Peyer's patch (tissue), 4 donors: ENCODE measurements at places on chromosomes 4 and X. TPM values are rescaled to one million over a fixed set of nuclear protein-coding genes. Genes with fewer than 3 reads are reported as not detected.

SYNPO2 gene
- total RNA-seq: 32.0 TPM

HAND2 gene
- not detected for total RNA-seq

PGAM4 gene
- total RNA-seq: not detected

ARHGAP6 gene
- total RNA-seq: 2.1 TPM

ITGB1BP2 gene
- total RNA-seq: 3.4 TPM

DNA sequence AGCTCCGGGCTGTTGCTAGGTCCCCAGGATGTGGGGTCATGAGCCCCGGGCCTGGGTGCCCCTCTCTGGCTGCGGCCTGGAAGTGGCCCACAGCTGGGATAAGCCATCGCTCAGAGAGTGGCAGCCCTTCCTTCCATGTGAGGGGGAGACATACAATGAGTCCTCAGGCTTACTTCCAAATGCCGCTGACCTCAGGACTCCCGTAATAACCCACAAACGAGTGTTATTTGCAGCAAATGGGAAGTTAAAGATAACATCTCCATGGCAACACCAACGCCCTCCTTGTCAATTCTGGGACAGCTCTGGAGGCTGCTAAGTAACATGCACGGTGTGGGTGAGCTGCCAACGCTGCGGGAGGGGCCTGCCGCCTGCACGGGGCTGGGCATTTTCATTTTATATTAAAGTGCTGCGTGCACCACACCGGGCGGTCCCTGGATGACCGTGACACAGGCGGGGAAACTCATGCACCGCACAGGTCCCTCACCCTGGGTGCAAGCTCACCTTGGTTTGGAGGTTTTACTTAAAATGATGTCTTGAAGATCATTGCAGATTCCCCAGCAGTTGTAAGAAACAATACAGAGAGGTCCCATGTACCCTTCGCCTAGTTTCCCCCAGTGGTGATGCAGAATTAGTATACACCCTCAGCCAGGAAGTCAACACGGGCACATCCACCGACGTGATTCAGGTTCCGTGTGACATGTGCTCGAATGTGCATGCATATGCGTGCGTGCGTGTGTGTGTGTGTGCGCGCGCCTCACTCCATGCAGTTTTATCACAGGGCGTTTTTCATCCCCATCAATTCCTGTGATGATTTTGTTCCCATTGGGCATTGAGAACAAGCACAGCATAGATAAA, 79.4 kb downstream of the ABLIM2 start:
- no peak for DNase-seq

GRCh38 chrX:134990801-134991481, at the start of gene SMIM10:
Gene SMIM10 (plus strand): TSS chrX:134990991. CDS start chrX:134991096, 105 bp downstream.
- peak; percentile 69 for DNase-seq

IL2 gene
- not detected for total RNA-seq

IL2RG gene
- 18.2 TPM for total RNA-seq

DNA sequence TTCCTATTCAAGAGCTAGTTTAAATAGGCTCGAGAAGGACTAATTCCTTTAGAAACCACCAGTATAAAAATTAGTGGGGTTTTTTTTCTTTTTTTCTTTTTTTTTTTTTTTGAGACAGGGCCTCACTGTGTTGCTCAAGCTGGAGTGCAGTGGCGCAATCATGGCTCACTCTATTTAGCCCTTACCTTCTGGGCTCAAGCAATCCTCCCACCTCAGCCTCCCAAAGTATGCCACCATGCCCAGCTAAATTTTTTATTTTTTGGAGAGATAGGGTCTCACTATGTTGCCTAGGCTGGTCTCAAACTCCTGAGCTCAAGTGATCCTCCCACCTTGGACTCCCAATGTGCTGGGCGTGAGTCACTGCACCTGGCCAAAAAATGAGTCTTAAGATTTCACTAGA, 52.8 kb downstream of the APOO start:
- no peak for DNase-seq

GRCh38 chrX:105488716-105489115, 268.2 kb upstream of the TEX13A start:
- no peak for DNase-seq

- no peak for DNase-seq
These were observed 17.1 kb upstream of the BEX4 start for GRCh38 chrX:103197721-103198306.

GRCh38 chr4:57184378-57185029, 74.3 kb upstream of the IGFBP7 start:
- no peak for DNase-seq

- DNase-seq: no peak
These were observed 158.0 kb downstream of the ARAP2 start for GRCh38 chr4:36086261-36086786.

DNA sequence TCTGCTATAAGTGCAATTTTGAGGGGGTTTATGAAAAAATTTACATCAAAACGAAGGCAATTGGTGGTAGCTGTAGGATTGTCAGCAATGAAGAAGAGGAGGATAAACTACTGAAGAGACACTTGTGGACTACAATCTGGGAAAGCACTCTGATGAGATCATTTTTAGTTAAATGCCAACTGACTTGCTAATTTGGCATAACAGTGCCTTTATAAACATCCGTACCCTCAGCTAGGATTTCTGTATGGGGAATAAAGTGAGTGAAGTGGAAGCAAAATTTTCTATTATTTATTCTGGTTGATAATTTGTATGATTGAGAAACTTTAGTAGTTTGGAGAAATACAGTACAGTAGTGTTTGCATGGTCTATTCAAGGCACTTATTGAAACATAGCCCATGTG, 11.2 kb upstream of the GNRHR start:
- DNase-seq: no peak

GRCh38 chr4:134365852-134366251, 164.3 kb upstream of the PABPC4L start:
- no peak for DNase-seq

- DNase-seq: no peak
These were observed 51.4 kb upstream of the LSM6 start for GRCh38 chr4:146124023-146124680.

DNA sequence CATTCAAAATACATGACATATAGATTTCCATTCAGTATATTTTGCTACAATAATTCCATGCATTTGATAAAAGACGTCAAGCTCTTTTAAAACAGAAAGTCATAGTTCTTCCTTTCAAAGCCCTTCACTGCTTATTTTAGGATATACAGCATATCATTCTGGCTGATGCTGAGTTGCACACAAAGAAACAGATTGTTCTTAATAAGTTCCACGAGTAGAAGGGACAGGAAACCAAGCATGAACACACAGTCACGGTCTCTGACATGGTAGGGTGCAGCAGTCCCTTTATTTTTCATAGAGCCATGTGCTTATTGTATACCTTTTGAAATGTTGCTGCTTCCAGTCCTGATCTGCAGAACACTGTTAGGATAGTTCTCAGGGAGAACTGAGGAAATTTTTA, 85.4 kb downstream of the MAGEB10 start:
- DNase-seq: no peak

DNA sequence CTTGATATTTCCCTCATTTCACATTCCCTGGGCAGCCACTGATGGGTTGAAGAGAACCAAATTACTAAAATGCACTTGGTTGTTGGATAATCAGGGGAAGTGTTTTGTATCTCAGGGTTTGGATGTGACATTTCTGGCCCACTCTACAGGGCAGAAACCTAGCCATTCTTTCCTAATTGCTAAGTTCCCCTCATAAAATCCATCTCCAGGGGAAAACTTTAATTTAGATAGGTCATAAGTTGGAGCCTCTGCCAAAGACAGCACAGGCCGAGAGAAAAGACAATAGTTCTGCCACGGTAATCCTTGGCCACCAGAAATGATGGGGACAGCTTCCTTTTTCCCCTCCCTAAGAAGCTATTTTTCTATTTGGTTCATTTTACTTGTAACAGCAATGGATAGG, 192.7 kb upstream of the C1QTNF7 start:
- no peak for DNase-seq

- DNase-seq: no peak
These were observed 146.8 kb downstream of the PTTG2 start for GRCh38 chr4:38106886-38107514.

- no peak for DNase-seq
These were observed 204.7 kb upstream of the JADE1 start for GRCh38 chr4:128604840-128605239.

DNA sequence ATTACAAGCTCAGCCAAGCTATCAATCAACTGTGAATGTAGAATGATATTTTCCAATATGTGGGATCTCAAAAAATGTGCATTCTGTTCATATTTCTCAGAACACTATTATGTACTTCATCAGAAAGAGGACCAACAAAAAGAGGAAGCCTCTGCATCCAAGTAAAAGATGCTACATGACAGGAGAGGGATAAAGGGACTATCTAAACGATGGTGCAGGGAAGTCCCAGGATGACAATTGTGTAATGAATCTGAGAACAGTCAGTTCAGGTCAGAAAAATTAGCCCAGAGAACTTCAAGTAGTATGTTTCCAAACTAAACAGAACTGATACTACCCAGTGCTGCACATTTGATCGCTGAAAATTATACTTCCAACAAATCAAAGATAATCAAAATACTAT, 127.0 kb downstream of the ZNF330 start:
- DNase-seq: no peak

GRCh38 chr4:138897811-138898226, 117.8 kb upstream of the NOCT start:
- DNase-seq: no peak

GRCh38 chr4:145307120-145307519, 126.7 kb upstream of the OTUD4 start:
- DNase-seq: no peak

DNA sequence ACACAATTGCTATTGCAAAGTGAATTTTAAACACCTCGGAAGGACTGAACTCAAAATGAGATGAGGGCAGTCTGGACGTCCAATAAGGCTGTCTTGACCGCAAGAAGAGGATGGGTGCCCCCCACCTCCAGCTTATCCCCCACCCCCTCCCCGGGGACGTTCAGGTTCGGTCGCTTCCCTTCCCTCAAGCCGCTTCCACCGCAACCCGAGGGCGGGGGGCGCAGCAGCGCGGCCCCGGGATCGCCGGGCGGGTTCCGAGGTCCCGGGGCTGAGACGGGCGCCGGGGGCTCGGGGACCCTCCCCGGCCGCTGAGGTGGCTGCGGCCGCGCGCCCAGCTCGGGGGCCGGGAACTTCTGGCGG, 480 bp downstream of the USP46 start:
- no peak for DNase-seq

CSAG1 gene
- total RNA-seq: not detected

- no peak for DNase-seq
These were observed 134.1 kb downstream of the SLC4A4 start for GRCh38 chr4:71472946-71473345.

MRPL1 gene
- 12.8 TPM for total RNA-seq

DUSP9 gene
- not detected for total RNA-seq

- DNase-seq: no peak
These were observed 607 bp upstream of the DKC1 start for GRCh38 chrX:154761977-154762536.

CT45A1 gene
- total RNA-seq: not detected

GRCh38 chrX:130402208-130402684, 459 bp downstream of the RBMX2 start:
- no peak for DNase-seq

DNA sequence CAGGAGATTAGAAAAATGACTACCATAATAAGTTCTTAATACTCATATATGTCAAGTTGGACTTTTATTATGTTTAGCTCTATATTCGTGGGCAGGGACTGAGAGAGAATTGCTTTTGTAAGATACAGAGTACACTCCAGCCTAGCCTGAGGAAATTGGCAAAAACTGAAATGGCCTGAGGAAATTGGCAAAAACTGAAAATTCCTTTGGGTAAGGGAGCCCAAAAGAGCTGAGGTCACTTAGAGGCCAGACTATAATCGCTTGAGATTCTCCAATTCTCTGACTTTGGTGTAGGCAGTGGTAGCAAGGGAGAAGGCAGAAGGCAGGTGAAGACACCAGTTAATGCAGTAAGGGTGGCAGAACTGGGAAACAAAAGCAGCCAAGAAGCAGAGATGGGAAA, 124.5 kb upstream of the HCCS start:
- DNase-seq: no peak

DNA sequence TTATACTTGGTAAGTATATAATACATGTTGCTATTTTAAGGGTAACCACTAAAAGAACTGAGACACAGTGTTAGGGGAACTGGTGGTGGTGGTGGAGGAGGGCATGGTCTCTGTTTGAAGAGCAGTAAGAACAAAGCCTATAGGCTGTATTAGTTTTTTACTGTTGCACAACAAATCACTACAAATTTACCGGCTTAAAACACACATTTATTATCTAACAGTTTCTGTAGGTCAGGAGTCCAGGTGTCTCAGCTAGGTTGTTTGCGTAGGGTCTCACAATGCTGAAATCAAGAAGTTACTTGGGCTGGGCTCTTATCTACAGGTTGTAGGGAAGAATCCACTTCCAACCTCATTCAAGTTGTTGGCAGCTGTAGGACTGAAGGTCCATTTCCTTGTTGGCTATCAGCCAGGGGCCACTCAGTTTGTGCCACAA, 52.6 kb downstream of the CASK start:
- no peak for DNase-seq

DNA sequence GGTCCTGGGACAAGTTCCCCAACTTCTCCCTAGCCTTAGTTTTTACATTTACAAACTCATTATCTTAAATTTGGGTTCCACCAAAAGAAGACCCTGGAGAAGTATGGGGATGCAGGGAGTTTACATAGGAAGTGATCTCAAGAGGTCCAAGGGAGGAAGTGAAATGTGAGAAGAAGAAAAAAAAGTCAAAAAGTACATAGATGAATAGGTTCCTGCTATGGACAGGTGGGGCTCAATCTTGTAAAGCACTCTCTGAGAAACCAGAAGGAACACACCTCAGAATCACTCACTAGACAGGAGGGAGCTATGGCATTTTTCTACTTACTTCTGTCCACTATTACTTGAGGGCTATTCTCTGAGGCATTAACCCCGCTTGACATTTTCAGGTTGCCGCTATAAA, 56.6 kb downstream of the ARHGAP6 start:
- DNase-seq: no peak

DNA sequence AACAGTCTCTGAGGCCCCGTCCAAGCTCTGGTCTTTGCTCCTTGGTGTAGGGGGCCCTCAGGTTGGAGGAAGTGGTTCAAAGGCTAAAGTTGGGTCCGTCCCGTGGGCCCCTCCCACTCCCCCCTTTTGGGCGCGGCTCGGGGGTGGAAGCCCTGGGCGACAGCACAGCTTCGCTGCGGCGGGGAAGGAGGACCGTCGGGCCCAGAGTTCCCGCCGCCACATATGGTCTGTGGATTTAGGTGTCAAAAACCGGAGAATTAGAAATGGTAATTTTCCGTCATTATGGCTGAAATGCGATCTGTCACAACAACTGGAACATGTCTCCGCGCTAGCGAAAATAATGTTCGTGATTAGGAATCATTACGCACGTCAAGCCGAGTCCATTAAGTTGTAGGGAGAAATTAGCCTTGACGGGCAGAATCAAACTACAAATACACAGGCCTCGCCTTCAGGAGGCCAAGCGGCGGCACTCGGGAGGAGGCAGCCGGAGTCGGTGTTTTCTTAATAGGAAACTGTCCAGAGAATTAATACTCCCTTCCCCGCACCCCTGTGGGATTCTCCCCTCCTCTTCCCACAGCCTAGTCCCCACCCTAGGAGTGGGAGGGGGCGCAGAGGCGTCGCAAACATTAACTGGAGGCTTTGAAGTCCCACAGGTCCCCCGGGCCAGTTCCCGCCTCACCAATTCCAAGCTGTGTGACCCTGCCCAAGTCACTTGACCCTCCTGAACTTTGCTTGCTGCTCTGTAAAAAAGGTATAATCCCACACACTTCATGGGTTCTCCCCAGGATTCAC, 15.0 kb downstream of the NKX3-2 start:
- no peak for DNase-seq

AMBN gene
- not detected for total RNA-seq

- DNase-seq: no peak
These were observed 408.2 kb downstream of the BCOR start for GRCh38 chrX:39689376-39690104.

SYP gene
- total RNA-seq: not detected

CTAG1A gene
- not detected for total RNA-seq

MAGEB2 gene
- total RNA-seq: not detected

GRCh38 chrX:155009994-155010472, 12.5 kb downstream of the F8 start:
- DNase-seq: no peak
